ENCODE measurements at places on chromosomes 4 and X.

DNA sequence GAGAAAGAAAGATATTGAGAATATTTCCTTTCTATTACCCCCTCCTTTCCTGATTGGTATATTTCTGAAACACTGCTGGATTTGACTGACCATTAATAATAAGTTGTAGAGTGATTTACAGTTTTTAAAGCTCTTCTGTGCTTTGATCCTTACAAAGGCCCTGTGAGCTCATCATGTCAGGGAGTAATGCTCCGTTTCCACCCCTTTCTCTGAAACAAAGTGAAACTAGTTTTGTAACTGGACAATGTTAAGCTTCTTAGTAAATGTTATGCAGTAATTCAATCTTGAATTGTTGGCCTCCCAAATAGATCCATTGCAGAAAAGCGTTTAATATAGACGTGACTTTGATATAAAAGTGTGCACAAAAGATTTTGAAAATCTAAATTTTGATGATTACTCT is 190.1 kb upstream of the GNPDA2 start:
- DNase-seq: no peak

GRCh38 chr4:142449771-142450373 is 396.2 kb downstream of the INPP4B start:
- DNase-seq: no peak

DNA sequence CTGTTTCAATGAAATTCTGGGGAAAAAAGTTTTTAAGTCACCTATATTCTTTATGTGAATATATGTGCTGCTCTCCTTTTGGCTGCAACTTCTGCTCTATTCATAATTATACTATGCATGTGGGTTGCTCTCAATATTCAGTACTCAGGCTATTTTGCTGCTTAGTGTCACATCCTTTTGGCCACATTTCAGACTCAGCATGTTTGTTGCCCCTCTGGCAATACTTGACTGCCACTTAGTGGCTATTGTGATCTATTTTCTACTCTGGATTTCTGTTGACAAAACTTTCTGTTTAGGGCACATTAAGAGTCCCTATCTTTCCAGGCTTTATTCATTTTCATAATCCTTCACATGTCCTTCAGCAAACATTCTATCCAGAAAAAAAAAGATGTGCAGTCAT is 15.8 kb upstream of the CT45A1 start:
- no peak for DNase-seq

DNA sequence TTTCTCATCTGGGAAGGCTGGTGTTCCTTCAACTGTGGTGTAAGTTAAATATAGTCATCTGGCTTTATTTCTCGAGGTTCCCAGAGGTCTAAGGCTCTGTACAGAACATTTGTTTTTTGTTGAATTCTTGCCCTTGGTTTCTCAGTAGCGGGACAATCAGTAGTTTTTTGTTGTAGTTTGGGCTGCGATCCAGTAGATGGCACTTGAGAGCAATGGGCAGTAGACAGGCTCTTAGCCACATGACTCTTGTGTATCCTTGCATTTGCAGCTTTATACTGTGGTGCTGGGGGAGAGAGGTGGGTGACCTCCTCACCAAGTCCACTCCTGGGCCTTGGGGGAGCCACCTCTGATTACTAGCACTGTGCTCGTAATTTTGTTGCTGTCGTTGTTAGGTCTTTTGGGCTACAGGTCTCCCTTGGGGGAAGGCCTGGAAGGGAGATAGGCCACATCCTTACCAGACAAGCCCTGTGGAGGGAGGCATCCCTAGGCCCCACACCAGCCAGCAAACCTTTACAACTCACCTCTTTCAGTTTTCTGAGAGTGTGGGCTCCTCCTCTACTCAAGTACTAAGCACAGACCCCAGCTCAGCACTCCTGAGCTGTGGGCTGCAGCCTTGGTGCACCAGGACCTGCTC is 8.1 kb downstream of the ETDB start:
- DNase-seq: no peak

GRCh38 chrX:104172788-104173187 is 6.5 kb downstream of the FAM199X start:
- no peak for DNase-seq

DNA sequence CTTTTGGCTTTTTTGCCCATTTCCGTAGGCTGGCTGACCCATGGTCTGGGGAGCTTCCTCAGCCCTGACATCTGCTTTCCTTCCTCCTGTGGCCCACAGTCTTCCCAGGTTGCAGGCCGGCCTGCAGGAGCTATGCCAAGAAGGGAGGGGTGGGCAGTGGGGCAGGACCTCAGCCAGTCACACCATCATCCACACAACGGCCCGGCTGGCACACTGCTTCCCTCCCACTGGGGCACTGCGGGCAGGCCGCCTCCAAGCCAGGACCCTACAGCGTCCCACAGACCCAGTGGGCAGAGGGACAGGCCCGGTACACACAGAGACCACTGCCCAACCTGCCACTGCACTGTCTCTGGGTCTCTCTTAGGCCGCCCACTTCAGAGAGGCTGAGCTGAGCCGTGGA is 38.0 kb downstream of the CTBP1 start:
- DNase-seq: no peak

GRCh38 chr4:95627024-95627605 is 78.3 kb upstream of the UNC5C start:
- no peak for DNase-seq

DNA sequence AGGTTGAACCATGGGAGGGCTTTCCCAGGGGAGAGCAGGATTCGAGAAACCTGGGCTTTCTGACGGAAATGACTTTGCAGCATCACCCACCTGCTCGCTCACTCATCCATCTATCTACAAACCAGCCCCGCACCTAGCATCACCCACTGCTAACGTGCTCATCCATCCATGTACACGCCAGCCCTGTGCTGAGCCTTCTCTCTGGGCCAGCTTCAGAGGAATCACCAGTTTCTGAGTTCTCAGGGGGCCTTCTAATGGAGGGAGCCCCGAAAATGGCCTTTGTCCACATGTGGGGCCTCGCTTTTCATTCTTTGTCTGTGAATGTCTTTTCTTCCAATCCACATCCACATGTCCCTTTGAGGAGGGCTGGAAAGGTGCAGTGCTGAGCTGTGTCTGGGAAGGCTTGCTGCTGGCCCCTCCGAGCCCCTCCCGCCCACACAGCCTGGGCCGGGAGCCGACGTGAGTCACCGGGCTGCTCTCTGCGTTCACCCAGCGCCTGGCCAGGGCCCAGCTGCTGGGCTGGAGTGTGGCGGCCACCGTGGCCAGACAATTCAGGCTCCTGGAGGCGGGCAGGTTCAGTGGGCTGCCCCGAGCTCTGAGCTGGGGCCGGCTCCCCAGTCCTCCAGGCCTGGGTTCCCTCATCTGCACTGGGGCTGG is 14.7 kb downstream of the SORCS2 start:
- no peak for DNase-seq

DNA sequence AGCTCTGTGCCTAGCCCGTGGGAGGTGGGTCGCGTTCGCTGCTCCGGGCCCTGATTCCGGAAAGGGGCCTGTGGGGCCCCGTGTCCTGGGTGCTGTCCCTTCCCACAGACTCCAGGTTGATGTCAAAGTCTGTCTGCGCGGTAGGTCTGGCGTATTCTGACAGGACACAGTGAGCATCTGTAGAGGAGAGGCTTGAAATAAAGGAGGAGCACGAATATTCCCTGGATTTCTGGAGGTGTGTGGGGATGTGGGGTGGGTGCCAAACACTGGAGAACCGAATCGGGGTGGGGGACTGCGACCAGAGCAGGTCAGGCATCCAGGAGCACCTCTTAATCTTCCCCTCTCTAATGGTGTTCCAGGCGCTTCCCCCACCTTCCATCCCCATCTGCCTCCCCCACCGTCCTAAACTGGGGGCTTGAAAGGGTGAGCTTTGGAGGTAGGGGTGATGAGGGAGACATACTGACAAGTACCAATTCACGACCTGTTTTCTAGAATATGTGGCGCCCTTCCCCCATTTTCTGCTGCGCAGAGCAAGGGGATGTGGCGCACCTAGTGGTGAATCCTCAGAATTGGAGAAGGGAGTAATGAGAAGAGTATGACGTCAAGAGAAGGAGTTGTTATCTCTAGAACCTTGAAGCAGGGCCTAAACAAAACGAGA is 877 bp downstream of the GPRASP1 start:
- DNase-seq: peak; percentile 29

GRCh38 chr4:14878681-14879080 is 123.6 kb upstream of the CPEB2 start:
- no peak for DNase-seq

DNA sequence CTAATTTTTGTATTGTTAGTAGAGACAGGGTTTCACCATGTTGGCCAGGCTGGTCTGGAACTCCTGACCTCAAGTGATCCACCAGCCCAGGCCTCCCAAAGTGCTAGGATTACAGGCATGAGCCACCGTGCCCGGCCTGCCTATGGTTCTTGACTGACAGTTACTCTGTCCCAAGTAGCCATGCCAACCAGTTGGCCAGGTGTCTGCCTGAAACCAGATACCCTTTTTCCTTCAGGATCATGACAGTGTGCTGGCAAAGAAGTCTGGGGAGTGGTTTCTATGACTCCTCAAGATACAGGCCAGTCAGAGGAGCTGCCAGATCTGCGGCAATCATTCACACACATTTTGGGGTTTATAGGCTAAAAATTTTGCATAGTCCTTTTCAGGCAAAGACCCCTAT is 1.7 kb upstream of the LAS1L start:
- no peak for DNase-seq

GRCh38 chr4:183876268-183876934 is 28.7 kb upstream of the STOX2 start:
- DNase-seq: no peak

GRCh38 chrX:68462197-68462596 is 28.9 kb upstream of the OPHN1 start:
- no peak for DNase-seq

- no peak for DNase-seq
These were observed 1.8 kb downstream of the PPP1R2C start for GRCh38 chrX:42776195-42776594.

- no peak for DNase-seq
These were observed 130.0 kb downstream of the AWAT2 start for GRCh38 chrX:69919749-69920148.

DNA sequence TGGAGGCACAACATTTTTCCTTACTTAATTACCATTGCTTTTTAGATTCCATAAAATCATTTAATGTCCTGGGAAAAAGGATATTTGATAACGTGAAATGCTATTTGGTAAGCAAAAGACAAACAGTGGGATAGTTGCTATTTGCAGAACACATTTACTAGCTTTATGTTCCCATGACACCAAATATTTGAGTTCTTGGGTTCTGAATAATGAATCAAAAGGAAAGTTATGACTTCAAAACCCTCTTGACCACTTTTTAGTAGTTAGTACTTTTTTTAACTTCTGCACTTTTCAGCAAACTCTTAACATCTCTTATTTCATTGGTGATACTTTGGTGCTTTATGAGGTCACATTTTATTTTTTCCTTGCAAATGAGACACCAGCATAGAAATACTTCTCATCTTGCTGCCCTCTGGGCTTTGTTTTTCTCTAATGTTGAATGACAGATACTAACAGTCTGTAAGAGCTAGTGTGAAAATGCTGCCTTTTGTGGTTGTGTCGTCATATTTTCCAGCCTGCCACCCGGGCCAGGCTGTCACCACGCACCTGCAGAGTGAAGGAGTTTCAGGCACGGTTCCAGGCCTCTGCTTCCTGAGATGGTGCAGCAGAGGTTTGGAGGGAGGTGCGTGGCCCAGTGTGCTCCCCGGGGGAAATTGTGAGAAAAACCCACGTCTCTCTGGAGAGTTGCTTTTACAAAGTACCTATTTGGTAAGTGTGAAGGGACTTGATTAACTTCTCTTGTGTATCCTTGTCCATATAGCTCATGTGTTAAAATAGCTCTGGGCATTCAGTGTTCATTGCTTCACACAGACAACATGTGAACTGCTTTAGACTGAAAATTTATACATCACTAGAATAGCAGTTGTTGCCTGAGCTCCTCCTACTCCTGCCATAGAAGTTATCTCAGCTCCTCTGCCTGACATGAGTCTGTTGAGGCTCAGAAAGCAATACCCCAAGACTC is 34.7 kb downstream of the MSL3 start:
- peak; percentile 22 for DNase-seq

- DNase-seq: no peak
These were observed 18.0 kb downstream of the PDHA1 start for GRCh38 chrX:19361701-19362100.

DNA sequence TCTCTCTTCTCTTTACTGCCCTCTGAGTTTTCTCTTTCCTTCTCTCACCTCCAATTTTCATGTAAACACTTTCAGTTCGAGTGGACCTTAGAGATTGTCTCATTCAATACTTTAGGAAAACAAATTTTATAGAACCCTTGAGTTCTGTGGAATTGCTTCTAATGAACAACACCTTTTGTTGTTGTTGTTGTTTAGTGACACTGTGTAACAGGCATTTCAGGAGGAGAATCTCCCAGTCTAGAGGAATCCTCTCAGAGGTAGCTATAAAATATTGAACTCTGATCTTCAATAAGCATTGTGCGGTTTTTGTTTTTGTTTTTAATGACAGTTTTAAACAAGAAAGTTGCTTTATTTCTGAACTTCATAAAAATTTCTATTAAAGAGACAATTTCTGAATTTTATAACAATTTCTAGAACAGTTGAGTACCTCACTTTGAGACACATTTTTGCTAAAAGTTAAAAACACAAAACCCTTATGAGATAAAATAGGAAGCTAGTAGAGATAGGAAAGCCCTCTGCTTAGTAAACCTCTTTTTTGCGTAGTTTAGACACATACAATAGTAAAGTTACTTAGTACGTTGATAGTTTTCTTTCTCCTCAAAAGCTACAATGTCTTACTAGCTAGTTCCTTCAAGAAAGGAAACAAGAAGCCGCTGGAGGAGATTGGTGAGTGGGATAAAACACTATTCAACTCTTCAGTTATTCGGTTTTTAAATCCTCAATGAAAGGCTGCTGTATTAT is 38.8 kb downstream of the CLCN3 start:
- DNase-seq: no peak

DNA sequence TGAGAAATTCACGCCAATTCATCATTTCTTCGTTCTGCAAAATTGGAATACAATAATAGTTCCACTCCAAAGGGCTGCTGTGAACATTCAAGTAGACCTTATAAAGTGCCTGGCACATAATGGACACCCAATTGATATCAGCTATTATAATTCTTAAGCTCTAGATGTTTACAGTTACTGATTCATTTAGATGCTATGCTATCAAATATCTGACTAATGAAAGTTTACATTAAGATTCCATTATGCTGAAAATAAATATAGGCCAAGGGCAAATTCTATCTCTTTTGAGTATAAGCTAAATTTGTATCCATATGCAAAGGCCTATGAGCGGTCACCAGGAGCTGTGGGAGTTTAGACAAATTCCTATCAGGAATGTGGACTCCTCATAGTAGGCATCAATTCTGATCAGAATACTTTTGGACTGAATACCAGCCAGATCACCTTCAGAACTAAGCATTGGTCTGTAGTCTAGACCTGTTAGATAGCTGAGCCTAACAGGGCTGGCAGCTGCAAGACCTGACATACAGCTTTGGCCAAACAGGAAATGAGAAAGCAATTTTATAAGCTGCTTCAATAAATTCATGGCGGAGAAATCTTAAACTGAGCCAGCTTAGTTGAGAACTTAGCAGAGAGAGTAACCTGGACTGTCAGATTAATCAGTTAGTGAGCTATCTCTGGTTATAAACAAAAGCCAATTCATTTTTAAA is 384.3 kb upstream of the ACTRT1 start:
- no peak for DNase-seq

DNA sequence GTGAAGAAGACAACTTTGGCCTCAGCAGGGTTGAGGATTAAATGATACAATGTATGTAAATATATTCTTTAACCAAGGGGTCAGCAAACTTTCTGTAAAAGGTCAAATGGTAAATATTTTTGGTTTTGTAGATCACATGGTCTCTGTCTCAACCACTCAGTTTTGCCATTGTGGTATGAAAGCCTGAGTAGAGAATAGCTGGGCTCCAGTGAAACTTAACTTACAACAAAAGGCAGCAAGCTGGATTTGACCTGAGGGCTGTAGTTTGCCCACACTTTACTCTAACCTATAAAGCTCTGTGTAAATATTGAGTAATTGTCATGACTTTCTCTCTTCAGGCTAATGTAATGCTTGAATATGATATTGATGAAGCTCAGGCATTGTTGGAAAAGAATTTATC is 19.6 kb downstream of the VBP1 start:
- no peak for DNase-seq
